Kasumi-1 (cell line): ENCODE measurements at places on chromosomes 2 and 18.
A peak's percentile ranks its signal among the peaks of the same experiment; 100 is the strongest.

- DNase-seq, result no peak
These were observed 13.6 kb downstream of the ABI2 start for GRCh38 chr2:203341741-203342310.

DNA sequence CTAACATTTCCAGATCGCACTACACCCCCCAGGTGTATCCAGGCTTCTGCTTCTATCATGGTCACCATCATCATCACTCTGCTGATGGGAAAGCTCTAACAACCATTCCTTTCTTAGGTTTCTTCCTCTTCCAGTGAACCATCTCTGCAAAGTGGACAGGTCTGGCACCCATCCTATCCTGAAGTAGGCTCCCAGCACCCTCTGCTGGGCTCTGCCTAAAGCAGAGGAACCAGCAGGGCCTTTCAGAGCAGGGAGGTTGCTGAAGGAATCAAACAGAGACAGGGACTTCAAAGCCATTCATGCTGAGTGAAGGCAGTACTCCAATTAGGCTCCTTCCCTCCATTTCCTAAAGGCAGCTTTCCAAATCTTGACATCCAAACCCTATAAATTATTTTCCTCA is 27.2 kb upstream of the SATB2 start:
- no peak for DNase-seq

- no peak for DNase-seq
These were observed 59.7 kb upstream of the SPOPL start for GRCh38 chr2:138441916-138442315.

DNA sequence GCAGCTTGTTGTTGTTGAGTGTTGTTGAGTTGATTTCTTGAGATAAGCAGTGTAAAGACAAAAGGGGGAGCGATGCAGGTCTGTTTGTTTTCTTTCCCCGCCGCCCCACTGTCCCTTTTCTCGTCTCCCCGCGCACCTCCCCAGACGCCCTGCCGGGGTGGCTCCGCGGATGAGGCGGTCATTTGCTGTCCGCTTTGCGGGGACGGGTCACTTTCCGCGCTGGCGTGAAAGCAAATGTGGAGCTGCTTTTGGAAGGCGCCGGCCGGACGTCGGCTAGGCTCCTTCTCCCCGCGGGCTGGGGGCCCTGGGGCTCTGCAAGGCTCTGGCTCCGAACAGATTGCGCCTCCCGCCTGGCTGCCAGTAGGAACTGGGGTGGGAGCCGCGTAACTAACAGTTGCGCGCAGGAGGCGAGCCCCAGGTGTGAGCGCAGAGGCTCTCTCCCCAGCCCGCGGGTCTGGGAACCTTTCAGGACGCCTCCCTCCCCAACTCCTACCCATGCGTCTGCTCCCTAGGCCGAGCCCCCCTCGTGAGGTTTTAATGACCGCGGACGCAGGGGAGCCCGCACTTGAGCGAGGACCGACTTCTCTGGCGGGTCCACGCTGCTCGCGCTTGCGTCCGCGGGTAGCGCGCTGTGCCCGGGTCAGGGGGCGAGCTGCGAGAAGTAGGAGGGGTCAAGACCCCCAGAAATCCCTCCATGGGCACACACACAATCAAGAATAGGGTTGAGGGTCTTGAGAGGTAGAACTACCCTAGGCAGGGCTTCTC is 146.6 kb downstream of the MEIS1 start:
- DNase-seq, result no peak

- DNase-seq, result no peak
These were observed 1491.0 kb upstream of the PIK3C3 start for GRCh38 chr18:40464032-40464431.

DNA sequence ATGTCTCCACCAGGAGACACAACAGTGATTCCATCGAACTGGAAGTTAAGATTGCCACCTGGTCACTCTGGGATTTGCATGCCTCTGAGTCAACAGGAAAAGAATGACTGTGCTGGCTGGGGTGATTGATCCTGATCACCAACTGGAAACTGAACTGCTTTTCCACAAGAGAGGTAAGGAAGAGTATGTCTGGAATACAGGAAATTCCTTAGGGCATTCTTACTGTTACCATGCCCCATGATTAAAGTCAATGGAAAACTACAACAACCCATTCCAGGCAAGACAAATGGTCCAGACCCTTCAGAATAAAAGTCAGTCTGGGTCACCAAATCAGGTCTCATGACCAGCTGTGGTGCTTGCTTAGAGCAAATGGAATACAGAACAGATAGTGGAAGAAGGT is 12.0 kb upstream of the DDX1 start:
- DNase-seq, result no peak

DNA sequence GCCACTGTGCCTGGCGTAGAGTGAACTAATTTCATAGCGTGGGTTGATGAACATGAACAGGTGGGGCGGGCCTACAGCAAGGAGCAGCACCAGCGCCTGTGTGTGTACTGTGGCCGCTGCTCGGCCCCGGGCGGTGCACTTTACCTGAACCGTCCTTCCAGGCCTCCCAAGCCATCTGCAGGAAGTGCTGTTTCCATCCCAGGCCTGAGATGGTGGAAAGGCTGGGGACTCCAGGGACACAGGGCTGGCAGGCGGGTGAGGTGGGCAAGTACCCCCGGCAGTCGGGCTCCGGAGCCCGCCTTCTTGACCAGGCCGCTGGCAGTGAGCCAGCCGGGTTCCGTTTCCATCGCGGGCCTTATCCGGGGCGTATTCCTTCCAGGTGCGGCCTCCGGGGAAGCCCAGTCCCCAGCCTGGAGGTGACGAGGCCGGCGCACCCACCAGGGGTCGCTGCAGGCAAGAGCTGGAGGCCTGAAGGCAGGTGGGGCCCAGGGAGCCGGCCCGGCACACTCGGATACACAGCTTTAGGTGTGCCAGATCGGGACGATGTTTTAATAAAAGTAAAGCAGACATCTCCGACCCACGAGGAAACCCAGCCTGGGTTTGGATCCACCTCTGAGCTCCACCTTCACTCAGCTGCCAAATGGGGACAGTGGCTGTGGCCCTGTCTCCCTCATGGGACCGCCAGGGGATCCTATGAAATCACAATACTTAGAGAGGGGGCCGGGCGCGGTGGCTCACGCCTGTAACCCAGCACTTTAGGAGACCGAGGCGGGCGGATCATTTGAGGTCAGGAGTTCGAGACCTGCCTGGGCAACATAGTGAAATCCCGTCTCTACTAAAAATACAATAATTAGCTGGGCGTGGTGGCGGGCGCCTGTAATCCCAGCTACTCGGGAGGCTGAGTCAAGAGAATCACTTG is 22.7 kb upstream of the PDIA6 start:
- peak; percentile 47 for DNase-seq

DNA sequence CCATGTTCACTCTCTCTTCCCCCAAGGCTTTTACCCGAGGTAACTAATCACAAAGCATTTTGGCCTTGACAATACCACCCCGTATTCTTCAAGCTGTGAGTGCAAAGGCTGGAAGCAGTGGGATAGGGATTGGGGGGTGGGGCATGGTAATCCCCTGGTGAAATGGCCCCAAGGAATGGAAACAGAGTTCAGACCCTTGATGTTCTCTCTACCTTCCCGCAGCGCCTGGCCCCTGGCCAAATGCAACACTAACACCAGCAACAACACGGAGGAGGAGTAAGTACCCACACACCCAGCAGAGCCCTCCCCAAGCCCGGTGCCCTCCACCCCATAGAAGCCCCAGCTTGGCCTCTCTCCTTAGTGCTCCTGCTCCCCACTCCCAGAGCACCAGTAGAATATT is 36.9 kb downstream of the CNGA3 start:
- no peak for DNase-seq

GRCh38 chr2:20471148-20471547 is 24.3 kb downstream of the RHOB start:
- no peak for DNase-seq

- no peak for DNase-seq
These were observed 71.3 kb downstream of the MYL12B start for GRCh38 chr18:3333056-3333720.

DNA sequence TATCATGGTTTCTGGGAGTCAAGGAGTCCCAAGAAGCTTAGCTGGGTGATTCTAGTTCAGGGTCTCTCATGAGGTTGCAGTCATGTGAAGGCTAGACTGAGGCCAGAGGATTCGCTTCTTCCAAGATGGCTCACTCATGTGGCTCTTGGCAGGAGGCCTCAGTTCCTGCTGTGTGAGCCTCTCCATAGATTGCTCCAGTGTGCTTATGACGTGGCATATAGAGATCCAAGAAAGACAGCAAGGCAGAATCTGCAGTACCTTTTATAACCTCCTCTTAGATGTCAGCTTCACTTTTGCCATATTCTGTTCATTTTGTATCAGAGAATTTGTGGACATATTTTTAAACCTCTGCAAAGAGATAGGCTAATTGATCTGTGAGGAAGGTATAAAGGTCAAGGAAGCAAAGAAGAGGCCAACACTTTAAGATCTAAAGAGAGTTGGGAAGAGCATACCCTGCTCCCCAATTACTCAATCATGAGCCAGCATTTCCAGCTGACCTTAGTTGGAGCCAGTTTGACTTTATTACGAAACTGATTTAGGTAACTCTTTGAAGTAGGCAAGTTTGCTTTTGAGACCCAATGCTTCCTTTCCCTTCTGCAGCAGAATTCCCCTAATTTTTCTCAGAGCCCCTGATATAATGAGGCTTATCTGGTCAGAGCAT is 134.7 kb downstream of the EML6 start:
- DNase-seq, result no peak

DNA sequence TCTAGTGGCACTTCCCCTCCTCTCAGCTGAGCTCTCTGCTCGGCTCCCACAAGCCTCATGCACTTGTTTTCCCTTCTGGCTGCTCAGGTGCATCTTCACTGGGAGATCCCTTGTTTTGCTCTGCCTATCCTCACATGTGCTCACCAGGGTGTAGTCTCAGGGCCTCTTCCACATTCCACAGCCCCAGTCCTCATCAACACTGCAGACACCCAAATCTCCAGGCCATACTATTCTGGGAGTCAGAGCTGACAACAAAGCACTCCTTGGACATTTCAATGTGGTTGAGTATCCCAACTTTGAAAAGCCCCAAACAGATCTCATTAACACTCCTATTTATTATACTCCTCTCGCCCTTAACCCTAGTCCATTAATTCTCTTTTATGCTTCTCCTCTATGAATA is 71.3 kb downstream of the CCDC93 start:
- no peak for DNase-seq

DNA sequence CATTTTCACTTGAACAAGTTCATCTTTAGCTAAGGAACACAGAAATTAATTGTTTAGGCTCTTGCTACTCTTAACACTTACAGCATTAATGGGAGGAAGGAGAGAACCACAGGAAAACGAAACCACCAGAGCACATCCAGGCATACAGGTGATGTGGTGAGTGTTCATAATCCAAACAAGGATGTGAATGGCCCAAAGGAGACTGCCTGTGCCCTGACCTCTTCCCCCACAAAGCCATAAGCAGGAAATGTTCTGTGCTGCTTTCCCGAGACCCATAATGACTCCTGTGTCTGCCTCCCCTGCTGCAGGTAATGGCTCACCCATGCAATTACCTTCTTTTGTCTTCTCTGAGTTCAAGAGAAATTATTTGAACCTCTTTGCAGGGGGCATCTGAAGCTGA is 295.9 kb upstream of the LINC00305 start:
- DNase-seq, result no peak

DNA sequence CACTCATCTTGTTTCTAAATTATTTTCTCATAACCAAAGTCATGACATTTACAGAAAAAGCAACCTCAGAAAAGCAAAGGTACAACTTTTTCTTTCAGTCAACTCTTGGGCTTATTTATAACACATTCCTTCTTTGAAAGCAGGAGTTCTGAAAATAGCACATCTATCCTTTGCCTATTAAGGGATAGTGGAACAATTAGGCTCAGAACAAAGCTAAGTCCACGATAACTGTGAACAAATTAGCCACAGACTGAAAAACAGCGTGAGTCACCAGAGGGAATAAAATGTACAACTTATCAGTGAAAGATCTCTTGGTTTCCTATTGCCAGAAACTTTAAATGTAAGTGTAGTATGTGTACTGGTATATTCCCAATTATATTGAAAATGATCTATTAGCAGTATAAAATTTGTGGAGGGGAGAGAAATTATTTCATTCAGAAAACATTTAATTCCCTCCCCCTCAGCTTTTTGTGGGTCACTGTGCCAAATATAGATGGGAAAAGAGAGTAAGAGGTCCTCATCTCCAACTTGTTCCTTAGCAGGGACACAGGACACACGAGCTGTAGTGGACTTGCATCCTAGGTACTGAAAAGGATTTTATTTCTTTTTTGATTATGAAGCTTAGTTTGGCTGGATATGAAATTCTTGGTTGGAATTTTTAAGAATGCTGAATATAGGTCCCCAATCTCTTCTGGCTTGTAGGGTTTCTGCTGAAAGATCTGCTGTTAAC is 15.4 kb upstream of the MATN3 start:
- no peak for DNase-seq

DNA sequence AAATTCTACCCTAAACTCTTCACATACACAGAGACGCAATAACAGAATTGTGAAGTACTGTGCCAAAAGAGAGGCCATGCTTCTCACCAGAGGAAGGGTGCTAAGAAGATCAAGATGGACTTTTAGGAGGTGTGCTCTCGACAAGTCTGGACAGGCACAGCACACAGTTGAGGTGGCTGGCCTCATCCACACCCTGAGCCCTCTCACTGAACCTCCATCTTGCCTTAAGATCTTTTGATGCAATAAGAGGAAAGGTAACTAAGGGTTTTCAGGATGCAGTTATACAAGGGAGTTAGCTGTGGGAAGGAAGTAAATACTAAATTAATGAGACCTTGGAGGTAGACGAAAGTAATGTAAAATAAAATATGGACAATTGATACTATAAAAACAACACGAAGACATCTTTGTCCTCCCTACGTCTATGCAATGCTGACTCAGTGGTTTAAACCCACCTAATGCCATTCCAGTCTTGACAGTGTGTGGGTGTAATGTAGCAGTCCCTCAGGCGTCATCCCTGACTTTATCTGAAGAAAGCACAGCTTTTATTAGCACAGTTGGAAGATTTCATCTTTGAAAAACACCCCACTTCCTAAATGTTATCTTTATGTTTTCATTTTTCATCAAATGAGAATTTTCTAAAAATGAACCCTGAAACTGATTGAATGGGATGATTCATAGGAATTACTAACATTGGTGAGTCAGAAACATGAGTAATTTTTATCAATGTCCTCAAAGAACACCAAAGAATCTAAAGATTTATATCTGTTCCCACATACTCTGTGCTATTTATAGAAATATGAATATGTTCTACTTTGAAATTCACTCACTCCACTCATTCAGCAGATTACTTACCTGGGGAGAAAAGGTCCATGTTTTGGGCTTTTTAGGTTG is 34.0 kb upstream of the MALL start:
- no peak for DNase-seq

GRCh38 chr2:9251154-9252001 is 44.8 kb downstream of the ASAP2 start:
- DNase-seq, result no peak

DNA sequence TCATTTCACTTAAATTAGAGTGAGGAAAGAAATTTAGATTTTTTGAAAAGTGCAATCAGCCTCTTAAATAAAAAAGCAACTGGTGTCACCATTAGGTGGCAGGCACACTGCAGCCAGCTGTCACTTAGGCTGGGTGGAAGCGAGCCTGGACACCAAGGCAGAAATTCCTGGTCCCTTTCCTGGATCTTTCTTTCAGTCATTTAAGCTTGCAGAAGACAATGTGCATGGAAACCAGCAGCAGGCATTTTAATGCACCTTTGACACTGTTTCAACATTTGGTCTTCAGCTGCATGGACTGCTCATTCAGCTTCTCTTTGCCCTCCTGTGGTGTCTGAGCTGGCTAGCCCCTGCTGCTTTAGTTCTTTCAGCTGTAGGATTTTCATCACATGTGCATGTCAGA is 61.0 kb downstream of the AQP4 start:
- DNase-seq, result no peak
